ENCODE measurements at places on chromosomes 4 and X. TPM values are rescaled to one million over a fixed set of nuclear protein-coding genes. Genes with fewer than 3 reads are reported as not detected.

Gene DCX
- total RNA-seq, result 0.05 TPM

- peak; percentile 34 for DNase-seq
- H3K27ac ChIP-seq, result peak overlapping the region; percentile 50
- H3K4me3 ChIP-seq, result no peak overlapping the region
- H3K4me1 ChIP-seq, result no peaks in the 10 kb centered on the region
- H3K36me3 ChIP-seq, result no peaks in the 10 kb centered on the region
- no peaks in the 10 kb centered on the region for H3K27me3 ChIP-seq
Measured at GRCh38 chrX:74195605-74196004, 108.4 kb upstream of the ZCCHC13 start.

- no peak overlapping the region for H3K4me3 ChIP-seq
- H3K4me1 ChIP-seq, result no peaks in the 10 kb centered on the region
- H3K27me3 ChIP-seq, result no peaks in the 10 kb centered on the region
- H3K27ac ChIP-seq, result no peak overlapping the region
Measured at GRCh38 chrX:13283512-13283911, 36.3 kb downstream of the ATXN3L start.

- no peaks in the 10 kb centered on the region for H3K27me3 ChIP-seq
- no peak for DNase-seq
- no peaks in the 10 kb centered on the region for H3K4me1 ChIP-seq
- no peak within 1 kb of the TSS for H3K4me3 ChIP-seq
- no peak within 1 kb of the TSS for H3K27ac ChIP-seq
Measured at GRCh38 chrX:154295664-154296310, at the start of gene TKTL1. Gene TKTL1, plus strand, starts transcription at chrX:154295795. Its CDS starts 65 bp downstream, at chrX:154295860.

Gene SMR3B
- total RNA-seq, result not detected

DNA sequence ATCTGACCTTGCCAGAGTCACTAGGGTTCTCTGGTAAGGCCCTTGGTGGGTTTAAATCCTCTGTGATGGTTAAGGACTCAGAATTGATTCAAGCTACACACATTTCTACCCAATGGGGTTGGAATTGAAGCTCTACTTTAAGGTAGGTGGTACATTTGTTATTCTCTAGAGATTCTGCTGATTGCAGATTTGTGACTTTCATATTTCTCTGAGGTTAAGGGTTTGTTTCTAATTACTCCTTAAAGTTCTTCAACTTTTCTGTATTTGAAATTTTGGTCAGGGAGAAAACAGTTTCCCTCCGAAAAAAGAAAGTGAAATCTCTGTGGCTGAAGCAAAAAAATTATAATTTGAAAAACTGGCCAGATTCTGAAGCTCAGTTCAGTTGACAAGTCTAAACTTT is 25.8 kb upstream of the USP46 start:
- H3K4me3 ChIP-seq, result no peak overlapping the region
- H3K27ac ChIP-seq, result no peak overlapping the region
- H3K27me3 ChIP-seq, result no peaks in the 10 kb centered on the region
- DNase-seq, result no peak

Data from left ventricle myocardium inferior (tissue), 1 donor.